ENCODE measurements at places on chromosomes 5 and 9.

- no peaks in the 10 kb centered on the region for H3K4me1 ChIP-seq
- no peak overlapping the region for H3K27ac ChIP-seq
- DNase-seq = no peak
- H3K4me3 ChIP-seq = no peak overlapping the region
Measured at GRCh38 chr9:114995681-114996221, 65.4 kb upstream of the TNFSF8 start.

DNA sequence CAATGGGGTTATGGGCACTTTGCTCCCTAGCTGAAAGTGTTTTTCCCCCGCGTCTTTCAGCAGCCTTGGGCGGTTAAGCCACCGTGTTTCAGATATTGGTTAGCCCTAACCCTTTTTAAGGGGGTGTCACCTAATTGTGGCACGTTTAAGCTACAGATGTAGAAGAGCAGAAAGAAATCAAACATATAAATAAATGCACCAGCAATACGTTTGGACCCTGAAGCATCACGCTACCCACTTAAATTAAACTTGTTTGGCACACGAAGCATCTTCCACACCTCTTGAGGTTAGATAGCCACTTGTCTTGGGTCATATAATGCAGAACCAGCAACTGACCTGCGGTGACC is 768 bp downstream of the YTHDC2 start:
- no peaks in the 10 kb centered on the region for H3K36me3 ChIP-seq
- peak overlapping the region; percentile 50 for H3K4me3 ChIP-seq
- peak overlapping the region; percentile 99 for H3K27ac ChIP-seq
- H3K27me3 ChIP-seq = no peaks in the 10 kb centered on the region
- DNase-seq = no peak

DNA sequence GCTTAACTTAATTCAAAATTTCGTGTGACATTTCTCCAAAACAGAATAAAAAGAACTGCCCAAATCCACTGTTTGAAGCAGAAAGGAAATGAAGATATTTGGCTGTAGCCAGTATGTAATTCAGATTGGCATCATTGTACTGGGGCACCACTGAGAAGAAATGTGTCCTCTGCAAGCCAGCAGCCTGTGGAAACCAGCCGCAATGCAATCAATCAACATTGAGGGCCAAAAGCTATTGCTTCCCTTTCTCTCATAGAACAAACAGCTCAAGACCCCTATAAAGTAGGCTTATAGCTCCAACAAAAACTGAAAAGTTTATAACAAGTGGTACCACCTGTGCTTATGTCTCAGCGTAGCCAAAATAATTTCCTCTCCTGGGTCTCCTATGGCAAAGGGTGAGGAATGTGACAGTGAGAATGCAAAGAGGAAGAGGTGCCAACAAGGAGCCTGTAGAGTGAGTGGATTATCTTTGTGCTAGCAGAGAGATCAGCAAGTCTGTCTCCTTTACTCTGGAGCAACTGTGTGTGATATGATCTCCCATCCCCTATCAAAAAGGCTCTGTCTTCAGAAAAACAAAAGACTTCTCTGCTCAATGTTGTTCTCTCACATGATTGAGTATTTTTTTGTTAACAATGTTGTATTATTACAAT is 1072.3 kb upstream of the DMAC1 start:
- no peak for DNase-seq
- H3K4me3 ChIP-seq = no peak overlapping the region
- peaks cover 7% of the 10 kb centered on the region for H3K4me1 ChIP-seq
- H3K36me3 ChIP-seq = no peaks in the 10 kb centered on the region

DNA sequence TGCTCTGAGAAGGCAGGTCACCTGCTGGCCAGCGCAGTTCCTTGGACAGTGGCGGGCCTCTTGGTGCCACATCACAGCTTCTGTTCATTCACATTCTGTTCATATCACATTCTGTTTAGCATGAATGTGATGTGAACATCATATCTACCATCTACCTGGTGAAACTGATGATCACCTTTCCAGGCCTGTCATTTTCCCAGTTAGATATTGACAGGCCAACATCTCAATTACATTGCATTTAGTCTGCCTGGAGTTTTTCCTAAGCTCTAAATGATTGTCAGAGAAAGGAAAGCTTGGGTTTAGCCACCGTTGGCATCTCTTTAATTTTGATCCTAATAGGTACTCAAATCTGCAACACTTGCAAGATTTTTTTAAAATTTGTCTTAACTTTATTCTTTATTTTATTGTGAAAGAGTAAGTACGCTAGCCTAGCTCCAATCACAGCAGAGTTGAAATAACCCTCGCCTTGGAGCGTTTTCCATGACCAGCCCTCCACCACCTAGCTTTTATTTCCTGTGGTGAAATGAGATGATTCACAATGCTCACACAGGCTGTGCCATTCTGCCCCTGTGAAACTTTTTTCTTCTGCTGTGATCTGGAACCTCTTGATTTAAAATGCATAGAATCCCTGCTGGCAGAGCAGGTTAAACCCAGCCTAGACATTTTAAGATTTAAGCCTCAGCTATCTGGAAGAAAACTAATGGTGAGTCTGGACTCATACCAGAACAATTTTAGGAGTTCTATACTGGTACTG is 225.0 kb downstream of the ESM1 start:
- H3K27me3 ChIP-seq = no peaks in the 10 kb centered on the region
- DNase-seq = no peak
- no peaks in the 10 kb centered on the region for H3K4me1 ChIP-seq
- H3K4me3 ChIP-seq = no peak overlapping the region
- no peak overlapping the region for H3K27ac ChIP-seq
- no peaks in the 10 kb centered on the region for H3K36me3 ChIP-seq

GRCh38 chr9:14710804-14711203 is 11.7 kb downstream of the CER1 start:
- no peaks in the 10 kb centered on the region for H3K4me1 ChIP-seq
- H3K27ac ChIP-seq = no peak overlapping the region
- H3K36me3 ChIP-seq = no peaks in the 10 kb centered on the region
- H3K4me3 ChIP-seq = no peak overlapping the region

DNA sequence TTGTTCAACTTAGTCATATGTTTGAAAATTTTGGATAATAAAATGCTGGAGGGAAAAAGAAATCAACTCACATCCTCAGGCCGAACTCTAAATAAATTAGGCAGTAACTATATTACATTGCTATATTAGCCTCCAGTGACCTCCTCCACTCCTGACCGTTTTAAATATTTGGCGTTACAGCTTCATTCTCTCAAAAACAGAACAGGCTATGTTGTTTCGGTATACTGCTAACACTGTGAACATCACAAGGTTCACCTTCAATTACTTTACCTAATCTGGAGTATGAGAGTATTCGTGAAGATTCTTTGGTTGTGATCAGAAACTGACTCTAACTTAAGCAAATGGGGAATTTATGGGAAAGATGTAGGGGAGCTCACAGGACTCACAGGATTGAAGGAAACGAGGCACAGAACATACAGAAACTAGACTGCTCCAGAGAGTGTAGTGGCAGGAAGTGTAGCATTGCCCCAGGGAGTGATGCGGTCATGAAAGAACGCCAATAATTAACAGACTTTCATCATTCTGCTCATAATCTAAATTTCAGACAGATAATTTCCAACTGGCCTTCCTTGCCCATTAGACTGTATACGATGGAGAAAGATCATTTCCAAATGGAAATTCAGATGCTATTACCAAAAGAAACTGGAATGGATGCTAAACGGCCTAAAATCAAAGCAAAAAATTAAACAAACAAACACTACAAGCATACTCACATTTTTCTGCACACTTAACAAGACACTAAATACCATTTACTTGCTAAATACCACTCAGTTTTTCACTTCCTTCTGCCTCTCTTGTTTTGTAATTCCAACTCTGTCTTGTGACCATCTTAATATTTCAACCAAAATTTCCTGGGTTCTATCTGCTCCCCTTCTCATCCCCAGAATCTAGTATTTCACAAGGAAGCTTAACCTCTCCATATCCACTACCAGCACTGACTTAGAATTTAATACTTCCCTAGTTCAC is 110.1 kb upstream of the LPAR1 start:
- H3K36me3 ChIP-seq = no peaks in the 10 kb centered on the region
- no peaks in the 10 kb centered on the region for H3K27me3 ChIP-seq

Data from small intestine (tissue), 16 donors.